ENCODE measurements at places on chromosomes 1 and 21.

GRCh38 chr1:234108921-234109320 is 204.4 kb downstream of the SLC35F3 start:
- DNase-seq: no peak

DNA sequence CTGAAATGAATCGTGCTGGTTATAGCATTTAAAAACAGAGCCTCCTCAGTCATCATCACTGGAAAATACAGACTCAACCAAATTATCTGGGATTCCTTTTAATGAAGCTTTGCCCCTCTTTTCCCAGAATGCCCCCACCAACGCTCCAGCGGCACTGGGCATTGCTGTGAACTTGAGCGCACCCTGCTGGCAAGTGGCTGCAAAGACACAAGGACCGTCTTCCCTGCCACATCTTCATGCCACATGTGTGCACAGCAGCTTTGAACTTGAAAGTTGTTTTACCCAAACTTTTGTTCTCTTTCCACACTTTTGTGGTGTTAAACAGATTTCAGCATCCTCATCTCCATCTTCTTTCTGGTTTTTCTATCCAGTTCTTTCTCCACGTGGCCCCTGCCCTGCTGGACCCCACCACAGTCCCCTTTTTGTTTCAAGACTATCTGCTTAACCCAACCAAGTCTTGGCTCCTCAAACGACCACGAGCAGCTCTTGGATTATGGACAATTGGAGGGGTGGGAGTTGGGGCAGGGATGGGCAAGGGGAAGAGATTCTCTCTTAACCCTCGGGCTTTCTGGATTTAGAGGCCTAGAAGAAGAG is 12.8 kb upstream of the LMX1A start:
- DNase-seq: peak; percentile 64

GRCh38 chr1:55326496-55327243 is 111.5 kb upstream of the USP24 start:
- DNase-seq: no peak

DNA sequence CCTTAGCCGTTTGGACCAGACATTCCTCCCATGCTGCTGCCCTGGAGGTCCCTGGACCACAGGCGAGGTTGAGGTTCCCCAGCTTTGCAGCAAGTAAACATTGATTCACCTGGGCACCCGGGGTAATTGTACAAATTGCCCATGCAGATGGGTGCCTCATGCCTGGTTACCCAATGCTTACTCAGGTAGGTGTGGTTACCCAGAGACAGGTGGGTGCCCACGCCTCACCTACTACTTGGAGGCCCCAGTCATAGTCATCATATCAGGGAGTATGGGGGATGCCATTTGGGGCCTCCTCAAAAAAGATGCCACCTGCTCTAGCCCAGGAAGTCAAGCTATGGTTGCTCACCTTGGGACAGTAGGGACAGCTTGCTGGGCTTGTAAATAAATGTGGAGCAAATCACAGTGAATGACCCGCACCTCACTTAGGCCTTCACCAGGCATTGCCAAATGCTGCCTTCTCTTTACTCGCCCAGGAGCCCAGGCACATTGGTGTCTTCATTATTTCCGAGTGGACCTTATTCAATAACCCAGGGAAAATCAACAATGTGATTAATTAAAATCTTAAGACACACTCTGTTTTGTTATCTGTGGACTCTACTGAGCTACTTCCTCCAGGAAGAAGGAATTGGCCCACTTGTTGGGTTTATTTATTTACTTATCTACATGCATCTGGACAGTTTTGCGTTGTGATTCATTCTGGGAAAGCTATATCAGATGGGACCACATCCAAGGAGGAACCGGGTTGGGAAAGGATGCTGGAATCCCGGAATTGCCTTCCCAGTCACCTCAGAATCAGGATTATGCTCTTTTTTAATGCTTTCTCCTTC is 35.6 kb upstream of the GRHL3 start:
- no peak for DNase-seq

DNA sequence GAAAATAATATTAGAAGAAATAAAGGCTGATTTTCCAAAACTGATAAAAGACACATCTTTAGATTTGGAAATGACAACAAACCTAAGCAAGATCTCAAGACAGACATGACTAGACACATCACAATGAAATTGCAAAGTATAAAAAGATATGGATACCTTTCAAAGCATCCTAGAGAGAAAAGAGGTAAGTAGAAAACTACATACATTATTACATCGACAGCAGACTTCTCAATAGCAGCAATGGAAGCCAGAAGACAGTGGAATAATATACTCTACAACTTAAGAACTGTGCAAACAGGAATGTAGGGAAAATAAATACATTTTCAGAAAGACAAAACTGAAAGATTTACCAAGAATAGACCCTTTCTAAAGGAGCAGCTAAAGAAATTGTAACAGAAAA is 50.2 kb downstream of the DENND1B start:
- DNase-seq: no peak

GRCh38 chr1:159652506-159652905 is 61.9 kb downstream of the CRP start:
- DNase-seq: no peak

DNA sequence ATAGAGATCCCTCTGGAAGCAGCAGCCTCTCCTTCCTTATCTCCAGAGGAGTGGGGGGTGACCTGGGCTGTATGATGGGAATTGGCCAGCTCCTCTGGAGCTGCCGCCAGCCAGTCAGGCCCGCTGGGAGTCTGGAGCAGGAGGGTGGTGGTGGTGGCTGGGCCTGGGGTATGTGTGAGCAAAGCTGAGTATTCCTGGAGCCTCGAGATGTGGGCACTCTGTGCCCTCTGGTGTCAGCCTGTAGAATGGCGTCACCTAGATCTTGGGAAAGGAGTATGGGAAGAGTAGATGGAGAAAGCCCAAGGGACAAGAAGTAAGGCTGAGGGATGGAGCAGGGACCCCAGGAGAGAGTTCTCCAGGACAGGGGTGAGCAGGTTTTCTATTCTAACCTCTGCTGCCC is 16.0 kb downstream of the VANGL2 start:
- no peak for DNase-seq

DNA sequence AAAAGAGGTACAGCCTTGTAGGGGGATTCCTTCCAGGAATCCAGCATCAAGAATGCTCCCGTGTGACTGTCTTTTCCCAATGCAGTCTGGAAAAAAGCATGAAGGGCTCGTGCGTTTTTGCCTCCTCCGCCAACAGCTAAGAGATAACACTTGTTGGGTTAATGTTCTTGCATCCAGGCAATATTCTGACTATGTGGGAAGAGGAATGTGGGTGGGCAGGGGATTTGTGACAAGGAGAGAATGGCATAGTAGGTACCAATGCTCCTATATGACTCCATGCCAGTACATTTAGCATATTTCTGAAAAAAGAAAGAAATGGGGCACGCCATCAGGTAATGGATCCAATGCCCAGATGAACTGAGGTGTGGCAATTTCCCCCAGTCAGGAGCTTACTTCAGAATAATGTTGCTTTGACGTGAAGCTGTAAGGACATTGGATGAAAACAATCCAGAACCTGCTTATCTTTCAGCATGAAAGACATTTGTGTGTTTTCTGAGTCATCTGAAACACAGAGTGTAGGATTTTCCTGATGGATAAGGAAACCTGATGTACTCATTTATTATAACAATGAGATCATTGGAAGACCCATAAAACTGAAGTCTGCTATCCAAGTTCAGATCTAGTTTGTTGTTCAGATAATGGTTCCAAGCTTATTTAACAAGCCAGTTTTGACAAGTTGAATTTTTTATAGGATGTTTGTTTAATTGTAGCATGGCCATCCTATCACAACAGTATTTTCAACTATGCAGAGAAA is 105.5 kb downstream of the LYPLAL1 start:
- DNase-seq: no peak

DNA sequence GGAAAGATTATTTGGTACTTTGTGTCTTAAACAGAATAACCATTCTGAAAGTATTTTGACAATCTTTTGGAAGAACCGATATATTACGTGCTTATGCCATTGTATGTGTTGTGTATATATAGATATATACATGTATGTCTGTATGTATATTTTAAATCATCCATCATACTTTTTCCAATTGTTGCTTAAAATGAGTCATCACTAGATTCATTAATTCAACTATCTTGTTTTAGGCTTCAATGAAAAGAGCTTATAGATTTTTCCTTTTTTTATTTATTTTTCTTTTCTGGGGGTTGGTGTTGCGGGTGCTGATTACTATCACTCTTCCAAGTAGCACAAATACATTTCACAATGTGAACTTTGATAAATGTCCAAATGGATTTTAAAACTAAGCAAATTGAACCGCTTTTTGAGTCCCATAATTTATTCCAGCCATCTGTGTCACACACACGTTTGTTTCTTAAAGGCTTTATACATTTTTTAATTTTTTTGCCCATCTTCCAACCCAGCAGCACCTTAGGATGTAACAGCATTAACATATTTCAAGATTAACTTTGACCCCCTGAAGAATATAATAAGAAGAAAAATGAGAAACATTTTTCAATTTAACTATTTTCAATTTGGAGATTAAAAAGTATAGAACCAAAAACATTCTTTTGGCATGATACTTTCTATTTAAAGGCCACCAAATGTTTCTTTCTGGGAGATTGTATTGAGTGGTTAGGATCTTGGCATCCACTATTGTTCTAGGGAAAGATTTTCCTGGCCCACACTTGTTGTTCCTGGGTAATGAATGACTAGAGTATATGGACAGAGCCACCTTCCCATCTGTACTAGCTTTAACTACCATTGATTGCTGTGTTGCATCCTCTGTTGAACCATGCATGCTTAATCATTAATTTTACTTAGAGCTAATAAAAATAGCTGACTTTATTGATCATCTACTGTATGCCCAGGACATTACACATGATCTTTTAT is 9.3 kb upstream of the DPYD start:
- no peak for DNase-seq

DNA sequence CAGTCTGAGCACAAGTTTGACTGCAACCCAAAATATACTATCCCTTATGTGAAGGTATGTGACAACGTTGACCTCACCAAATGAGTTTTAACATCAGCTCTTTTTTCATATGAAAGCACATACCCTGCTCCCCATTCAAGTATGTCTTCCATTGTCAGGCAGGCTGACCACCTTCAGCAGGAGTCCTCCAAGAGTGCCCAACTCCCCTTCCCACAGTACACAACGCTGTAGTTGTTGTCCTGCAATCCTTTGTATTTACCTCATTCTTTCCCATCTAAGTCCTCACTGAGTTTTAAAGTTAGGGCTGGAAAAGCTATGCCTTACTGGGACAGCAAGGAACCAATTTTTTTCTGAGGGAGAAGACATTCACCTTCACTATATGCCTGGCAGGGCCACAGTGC is 14.7 kb downstream of the SFPQ start:
- no peak for DNase-seq

DNA sequence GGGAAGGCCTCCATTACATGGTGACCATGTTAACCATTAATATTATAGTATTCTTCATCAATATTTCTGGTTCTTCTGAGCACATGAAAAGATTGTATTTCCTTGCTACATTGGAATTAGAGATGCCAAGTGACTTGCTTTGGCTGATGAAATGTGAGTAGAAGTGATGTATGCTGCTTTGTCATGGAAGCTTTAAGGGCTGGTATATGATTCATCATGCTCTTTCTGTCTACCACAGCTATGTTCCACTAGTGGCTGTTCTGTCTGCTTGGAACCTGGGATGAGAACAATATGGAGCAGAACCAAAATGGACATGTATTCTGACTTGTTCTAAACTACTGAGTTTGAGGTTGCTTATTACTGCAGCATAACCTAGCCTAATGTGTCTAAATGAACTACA is 163.3 kb downstream of the TM2D1 start:
- no peak for DNase-seq

DNA sequence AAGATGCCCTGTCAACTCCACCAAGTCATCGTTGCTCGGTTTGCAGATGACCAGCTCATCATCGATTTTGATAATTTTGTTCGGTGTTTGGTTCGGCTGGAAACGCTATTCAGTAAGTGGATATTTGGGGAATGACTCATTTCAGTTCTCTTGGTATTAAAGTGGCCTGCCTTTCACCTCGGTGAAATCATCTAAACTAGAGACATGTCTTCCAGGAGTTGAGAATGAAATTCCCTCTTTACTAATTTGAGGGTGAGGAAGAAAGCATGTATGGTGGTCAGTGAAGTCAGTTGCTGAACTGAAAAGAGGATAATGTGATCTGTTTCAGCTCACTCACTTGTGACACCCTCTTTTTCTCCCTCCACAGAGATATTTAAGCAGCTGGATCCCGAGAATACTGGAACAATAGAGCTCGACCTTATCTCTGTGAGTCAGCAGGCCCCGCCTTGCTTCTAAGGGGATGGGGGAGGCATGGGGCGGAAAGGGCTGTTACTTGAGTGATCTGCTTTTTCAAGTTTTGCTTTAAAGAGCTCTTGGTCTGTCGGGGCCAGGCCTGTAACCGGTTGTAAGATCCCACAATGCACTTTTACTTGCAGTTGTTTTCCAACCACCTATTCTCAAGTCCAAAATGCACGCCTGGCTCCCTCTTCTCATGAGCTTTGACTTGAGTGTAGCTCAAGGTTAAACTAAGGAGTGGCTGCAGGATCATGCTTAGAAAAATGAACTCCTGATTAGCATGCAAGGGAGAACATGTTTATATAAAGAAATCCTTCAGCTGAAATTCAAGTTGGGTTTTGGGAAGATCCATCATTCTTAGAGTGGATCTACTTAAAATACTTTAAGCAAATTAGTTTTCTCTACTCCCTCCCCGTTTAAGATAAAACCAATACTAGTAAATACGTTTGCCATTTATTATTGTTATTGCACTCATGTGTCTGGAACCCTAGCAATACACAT is 59.8 kb downstream of the CAPN2 start:
- no peak for DNase-seq

DNA sequence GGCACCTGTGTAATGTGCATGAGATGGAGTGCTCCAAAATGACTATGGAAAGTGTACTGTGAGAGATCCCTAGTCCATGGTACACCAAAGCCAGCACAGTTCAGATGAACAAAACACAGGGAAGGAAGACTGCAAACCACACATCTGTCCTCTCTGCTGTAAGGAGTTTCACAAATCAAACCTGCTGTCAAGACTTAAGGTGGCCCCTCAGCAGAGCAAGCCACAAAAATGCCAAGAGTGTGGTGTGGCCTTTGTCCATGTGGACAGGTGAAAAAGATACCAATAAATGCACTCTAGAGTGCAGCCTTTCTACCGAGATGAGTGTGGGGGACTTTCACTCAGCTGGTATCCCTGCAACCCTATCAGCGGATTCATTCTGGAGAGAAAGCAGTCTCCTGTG is 12.9 kb downstream of the ZNF648 start:
- no peak for DNase-seq

DNA sequence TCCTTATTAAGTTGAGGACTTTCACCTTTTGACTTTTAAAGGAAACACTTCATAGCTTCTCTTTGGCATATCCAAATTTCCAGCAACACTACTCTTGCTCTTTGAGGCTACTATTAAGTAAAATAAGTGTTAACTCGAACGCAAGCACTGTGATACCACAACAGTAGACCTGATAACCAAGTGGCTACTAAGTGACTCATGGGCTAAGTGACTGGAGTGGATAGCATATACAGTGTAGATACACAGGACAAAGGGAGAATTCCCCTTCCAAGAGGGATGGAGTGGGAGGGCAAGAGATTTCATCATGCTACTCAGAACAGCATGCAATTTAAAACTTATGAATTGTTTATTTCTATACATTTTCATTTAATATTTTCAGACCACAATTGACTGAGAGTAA is 9.8 kb upstream of the KCNA3 start:
- DNase-seq: no peak

Data from GM10248 (cell line).